DMS79 treated with DMSO at 0.1 percent for 48 hours (cell line): ENCODE measurements at places on chromosomes 5 and 9.
A peak's percentile ranks its signal among the peaks of the same experiment; 100 is the strongest.

GRCh38 chr5:74135033-74135432 is 505.5 kb downstream of the ENC1 start:
- DNase-seq, result no peak

DNA sequence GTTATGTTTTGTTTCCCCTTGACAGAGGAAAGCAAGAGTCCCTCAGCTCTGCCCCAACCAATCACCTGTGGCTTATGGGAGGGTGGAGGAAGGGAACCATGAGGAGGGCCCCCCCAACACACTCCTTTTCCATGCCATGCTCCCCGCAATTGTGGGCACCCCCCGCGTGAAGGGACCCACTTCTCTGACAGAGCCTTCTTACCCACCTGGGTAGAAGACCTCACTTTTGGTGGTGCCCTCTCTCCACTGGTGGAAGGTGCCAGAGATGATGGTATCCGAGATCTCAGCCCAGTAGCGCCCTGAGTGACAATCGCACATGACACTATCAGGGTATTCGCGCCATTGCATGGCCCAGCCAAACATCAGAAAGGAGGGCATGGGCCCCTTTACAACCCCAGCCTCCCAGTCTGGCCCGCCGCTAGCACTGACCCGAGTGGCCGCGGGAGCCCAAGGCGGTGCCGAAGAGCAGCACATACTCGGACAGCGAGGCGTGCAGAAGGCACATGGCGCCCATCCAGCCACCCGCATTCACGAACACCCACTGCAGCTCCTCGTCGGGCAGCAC is 714 bp downstream of the SIGMAR1 start:
- no peak for DNase-seq

- no peak for DNase-seq
Observed at GRCh38 chr5:179310439-179311090, 34.7 kb downstream of the ADAMTS2 start.

DNA sequence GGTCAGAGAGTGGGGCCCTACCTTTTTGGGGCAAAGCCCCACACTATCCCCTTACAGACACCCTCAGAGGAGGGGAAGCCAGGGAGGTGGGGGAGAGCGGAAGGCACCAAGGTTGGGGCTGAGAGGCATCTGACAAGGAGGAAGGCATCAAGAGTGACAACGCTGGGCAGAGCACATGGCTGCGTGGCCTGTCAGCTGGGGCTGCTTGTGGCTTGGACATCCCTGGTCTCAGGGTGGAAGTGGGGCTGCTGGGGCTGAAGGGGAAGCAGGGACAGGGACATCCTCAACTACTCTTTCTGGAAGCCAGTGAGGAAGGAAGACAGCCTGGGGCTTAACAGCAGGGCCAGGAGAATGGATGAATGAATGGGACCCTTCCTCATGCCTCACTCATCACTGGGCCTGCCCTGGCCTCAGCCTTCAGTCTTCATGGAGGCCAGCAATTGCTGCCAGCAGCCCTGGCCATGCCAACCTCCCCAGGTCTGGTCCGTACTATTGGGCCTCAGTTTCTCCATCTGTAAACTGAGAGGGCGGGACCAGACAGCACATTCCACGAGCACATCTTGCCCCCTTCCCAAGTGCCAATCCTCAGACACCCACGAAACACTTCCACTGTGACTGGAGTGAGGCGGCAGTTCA is 993 bp upstream of the RALGDS start:
- no peak for DNase-seq

GRCh38 chr5:163908253-163908652 is 402.8 kb downstream of the MAT2B start:
- DNase-seq, result no peak

DNA sequence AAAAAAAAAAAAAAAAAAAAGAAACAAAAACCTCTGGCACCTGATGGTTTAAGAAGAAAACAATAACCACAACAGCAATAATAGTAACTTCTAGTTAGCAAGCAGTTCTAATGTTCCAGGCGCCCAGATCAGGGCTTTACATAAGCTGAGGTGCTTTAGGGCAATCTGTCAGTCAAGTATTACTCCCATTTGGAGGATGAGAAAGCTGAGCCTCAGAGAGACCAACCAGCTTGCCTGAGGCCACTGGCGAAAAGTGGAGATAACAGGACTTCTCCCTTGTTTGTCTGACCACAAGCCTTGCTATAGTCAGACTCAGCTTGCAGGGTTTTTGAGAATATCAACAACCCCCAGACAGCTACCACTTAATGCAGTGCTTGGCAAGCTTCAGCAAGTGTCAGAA is 83.5 kb upstream of the BOD1 start:
- no peak for DNase-seq

GRCh38 chr5:61264273-61264661 is 67.8 kb upstream of the ZSWIM6 start:
- no peak for DNase-seq

- DNase-seq, result no peak
Observed at GRCh38 chr5:167352801-167353200, 938.6 kb upstream of the WWC1 start.

GRCh38 chr9:14661421-14662059 is 31.7 kb downstream of the ZDHHC21 start:
- peak; percentile 51 for DNase-seq

DNA sequence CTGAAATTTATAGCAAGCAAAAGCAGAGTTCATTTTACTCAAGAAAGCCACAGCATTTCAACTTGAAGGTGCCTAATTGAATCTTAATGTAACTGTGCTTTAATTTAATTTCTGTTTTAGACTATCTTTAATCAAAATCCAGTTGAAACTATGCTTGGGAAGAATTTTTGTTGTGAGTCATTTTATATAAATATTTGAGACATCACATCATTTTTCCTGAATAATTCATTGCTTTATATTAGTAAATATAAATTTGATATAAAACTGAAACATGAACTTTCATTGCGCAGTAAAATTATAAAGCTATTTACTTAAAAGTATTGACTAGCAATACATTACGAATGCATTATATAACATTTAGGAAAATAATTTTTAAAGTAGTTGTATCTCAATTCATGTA is 1937.1 kb upstream of the CDH9 start:
- no peak for DNase-seq

DNA sequence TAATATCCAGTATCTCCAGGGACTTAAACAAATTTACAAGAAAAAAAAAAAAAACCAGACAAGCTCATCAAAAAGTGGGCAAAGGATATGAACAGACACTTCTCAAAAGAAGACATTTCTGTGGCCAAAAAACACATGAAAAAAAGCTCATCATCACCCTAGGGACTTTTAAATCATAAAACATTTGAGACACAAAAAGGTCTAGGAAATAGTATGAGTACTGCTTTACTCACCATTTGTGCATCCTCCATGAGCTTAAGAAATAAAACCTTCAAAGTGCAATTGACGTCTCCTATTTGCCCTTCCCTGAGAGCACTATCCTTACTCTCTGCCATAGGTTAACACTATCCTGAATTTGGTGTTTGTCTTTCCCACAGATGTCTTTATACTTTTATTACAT is 193.7 kb upstream of the NREP start:
- no peak for DNase-seq

GRCh38 chr5:74408150-74409043 is 232.1 kb downstream of the ENC1 start:
- peak; percentile 6 for DNase-seq

DNA sequence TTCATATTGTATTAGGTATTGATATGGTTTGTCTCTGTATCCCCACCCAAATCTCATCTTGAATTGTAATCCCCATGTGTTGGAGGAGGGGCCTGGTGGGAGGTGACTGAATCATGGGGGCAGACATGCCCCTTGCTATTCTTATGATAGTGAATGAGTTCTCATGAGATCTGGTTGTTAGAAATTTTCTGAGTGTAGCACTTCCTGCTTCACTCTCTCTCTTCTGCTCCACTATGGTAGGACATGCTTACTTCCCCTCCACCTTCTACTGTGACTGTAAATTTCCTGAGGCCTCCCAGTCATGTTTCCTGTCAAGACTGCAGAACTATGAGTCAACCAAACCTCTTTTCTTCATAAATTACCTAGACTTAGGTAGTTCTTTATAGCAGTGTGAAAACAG is 187.4 kb upstream of the SLC24A2 start:
- no peak for DNase-seq

DNA sequence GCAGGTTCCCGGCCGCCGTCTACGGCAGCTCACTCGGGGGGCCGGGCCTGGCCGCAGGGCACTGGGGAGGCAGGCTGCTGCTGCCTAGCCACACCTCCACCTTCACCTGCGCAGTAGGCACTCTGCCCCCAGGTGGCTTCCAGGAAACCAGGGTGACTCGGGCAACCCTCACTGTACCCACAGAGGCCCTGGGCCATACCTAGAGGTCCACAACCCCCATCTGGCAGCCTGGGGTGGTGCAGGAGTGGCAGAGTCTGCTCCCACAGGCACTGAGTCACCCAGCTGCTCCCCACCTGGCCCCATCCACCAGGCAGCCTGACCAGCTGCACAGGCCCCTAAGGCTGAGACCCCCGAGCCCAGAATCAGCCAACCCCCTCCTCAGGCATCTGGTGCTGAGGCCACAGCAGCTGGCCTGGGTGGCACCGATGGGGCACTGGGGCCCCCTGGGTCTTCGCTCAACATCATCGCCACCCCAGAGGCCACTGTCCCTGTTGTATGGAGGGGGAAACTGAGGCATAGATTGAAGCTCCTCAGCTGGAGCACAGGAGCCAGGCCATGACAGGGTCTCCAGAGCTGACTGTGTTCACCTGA is 70.2 kb downstream of the KCNT1 start:
- no peak for DNase-seq

DNA sequence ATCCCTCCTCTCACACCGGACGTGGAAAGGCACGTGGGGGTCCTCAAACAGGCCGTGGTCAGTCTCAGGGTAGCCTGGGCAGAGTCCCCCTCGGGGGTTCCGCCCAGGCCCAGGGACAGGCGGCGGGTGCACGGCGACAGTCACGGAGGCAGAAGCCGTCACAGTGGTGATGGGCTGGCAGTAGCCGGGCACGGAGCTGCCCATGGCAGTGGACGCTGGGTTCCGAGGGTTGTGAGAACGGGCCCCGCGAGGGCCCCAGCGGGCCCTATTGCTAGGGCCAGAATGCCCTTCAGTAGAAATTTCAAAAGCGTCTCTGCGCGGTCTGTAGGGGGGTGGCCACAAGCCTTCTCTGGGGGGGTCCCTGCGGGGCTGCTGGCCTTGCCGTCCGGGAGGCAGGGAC is 69.8 kb downstream of the PTCH1 start:
- no peak for DNase-seq

- DNase-seq, result no peak
Observed at GRCh38 chr5:168645195-168645594, 66.0 kb upstream of the PANK3 start.

DNA sequence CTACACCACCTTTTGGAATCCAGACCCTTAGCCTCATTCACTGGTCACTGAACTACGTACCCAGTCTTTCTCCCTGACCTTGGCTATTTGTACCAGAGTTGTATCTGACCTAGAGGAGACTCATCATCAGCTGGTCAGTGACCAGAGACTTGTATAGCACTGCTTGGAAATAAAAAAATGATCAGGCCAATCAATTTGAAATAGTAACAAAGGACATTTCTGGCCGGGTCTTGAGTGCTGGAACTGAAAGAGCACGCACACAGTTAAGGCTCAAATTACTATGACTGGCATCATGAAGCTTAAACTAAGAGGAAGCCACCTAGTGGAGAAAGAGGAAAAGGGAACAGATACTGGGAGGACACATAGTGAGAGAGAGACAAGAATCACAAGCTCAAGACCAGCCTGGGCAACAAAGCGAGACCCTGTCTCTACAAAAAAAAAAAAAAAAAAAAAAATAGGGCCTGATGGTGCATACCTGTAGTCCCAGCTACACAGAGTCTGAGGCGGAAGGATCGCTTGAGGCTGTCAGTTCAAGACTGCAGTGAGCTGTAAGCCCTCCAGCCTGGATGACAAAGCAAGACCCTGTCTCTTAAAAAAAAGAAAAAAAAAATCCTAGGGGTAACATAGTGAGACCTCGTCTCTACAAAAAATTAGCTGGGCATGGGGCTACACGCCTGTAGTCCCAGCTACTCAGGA is 12.8 kb upstream of the SRP19 start:
- peak; percentile 34 for DNase-seq

DNA sequence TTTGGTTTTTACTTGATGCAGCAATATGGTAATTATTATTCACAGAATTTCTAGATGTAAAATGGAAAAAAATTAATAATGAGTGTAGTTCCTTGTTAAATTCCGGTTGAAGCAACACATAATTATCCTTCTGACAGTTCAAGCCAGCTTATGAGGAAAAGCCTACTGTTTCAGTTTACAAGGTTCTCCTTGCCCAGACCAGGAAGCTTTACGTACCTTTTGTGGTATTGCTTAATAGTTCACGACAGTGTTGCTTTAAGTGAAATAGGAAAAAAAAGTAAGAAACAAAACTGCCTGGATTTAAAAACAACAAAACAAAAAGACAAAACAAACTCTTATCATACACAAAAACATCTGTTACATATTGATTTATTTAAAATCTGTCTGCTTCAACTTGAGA is 547.3 kb upstream of the C9orf72 start:
- DNase-seq, result no peak

GRCh38 chr5:100838048-100838473 is 65.0 kb downstream of the ST8SIA4 start:
- no peak for DNase-seq

DNA sequence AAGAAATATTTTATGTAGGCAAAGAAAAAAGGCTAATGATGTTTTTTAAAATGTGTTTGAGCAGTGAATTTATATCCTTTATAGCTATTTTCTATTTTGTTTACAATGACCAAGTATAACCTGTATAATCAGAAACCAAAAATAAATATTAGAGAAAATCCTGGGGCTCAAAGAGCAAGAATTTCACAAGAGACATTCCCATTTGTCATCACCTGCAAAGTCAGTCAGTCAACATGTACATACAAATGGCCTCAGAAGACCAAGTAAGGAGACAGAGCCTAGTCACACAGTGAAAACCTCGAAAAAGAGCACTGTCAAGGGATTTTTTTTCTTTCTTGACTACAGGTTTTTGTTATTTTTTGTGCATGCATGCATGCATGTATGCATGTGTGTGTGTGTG is 231.4 kb downstream of the GLIS3 start:
- no peak for DNase-seq

GRCh38 chr5:25909163-25909562 is 1129.2 kb downstream of the CDH9 start:
- no peak for DNase-seq

DNA sequence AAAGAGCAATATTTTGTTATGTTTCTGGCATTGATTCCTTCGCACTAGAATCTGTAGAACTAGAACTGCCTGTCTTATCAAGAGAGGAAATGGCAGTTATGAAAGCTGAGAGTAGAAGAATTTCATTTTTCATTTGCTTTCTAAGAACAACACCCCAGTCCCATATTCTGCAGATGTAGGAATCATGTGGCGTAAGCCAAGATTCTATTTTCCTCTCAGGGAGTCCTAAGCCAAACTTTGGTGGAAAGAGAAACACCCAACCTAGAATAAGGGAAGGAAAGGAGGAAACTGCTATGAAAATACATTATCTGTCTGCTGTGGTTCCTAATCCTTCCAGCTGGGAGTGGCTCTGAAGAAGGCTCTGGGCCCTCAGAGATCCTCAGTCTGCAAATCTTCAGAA is 1176.9 kb upstream of the C9orf72 start:
- no peak for DNase-seq

DNA sequence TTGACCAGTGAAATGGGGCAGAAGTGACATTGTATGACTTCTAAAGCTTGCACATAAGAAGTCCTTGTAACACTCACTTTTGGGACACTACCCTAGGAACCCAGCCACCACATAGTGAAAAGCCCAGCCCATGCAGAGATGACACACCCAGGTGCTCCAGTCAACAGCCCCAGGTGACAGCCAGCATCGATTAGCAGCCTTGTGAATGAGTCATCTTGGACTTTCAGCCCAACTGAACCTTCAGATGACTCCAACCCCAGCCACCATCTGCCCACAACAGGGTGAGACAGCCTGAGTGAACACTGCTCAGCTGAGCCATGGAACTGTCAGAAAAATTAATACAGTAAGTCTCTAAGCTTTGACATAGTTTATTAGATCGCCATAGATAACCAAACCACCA is 458.6 kb downstream of the ZSWIM6 start:
- no peak for DNase-seq
